ACHN (cell line): ENCODE measurements at places on chromosomes 4 and X.

DNA sequence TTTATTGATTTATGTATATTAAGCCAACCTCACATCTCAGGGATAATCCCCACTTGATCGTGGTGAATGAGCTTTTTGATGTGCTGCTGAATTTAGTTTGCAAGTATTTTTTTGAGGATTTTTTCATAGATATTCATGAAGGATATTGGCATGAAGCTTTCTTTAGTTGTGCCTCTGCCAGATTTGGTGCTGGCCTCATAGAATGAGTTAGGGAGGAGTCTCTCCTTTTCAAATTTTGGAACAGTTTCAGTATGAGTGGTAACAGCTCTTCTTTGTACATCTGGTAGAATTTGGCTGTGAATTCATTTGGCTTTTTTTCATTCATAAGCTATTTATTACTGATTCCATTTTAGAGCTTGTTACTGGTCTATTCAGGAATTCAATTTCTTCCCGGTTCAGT, 197.2 kb upstream of the NDST4 start:
- DNase-seq, result no peak

DNA sequence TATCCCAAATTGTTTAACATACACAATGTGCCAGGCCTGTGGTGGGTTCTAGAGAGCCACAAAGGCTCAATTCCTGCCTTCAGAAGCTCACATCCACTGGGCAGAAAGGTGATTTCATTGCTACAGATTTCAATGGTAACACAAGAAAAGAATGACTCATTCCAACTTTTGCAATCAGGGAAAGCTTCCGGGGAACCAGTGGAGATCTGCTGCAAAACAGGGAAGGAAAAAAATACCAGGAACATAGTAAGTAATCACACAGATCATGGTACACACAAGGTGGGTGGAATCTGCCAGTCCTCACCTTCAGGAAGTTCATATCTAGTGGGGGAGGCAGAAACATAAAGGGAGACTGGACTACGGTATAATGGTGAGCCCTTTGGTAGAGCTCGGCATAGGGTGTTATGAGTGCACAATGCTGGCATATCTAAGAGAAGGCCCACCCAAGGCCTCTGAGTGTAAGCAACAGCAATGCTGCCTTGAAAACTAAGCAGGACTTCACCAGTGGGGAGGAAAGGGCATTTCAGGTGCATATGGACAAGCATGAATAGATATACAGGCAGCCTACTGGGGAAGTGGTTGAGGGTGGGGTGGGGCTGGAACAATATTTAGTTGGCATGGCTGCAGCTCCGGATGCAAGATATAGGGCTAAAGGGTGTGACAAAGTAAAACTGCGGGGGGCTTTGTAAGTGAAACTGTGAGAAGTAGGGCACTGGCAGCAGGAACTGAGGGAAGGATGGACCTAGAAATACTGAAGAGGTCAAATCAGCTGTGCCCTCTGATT, 24.2 kb downstream of the GPRIN3 start:
- no peak for DNase-seq

DNA sequence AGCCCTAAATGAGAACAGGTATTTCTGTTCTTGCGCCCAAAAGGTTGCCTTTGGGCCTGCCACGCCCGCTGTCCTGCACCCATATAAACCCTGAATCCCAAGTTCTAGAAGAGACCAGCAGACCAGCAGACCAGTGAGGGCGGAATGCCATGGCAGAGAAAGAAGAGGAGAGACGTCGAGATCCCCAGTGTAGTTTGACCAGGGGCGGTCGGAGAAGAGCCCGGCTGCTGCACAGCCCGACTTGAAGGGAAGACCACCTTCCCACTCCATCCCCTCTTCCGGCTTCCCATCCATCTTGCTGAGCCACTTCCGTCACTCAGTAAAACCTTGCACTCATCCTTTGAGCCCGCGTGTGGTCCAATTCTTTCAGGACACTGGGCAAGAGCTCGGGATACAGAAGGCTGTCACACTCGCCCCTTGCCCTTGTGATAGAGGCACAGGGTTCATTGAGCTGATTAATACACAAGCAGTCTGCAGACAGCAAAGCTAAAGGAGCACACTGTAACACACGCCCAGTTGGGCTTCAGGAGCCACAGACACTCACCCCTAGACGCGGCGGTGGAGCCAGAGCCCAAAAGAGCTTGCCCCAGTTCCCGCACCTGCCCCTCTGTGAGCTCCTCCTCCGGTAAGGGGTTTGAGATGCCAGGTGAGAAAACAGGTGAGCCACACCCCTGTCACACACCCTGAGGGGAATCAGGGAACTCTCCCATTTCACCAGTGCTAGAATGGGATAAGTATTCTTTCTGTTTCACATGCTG, 230.8 kb downstream of the PCDH10 start:
- no peak for DNase-seq

DNA sequence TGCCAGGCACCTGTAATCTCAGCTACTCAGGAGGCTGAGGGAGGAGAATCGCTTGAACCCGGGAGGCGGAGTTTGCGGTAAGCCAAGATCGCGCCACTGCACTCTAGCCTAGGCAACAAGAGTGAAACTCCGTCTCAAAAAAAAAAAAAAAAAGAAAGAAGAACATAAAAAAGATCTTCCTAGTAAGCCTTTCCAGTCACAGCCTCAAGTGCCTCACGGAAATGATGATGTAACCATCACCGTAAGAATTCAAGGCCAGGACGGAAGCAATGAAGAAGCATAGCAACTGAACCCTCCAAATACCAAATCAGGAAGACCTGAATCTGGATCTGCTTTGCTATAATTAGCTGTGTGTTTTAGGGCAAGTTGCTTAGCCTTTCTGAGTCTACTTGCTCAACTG, 28.8 kb downstream of the RBM47 start:
- no peak for DNase-seq
